ENCODE measurements at places on chromosomes 2 and 18.

GRCh38 chr2:33607905-33608304, 8.8 kb upstream of the FAM98A start:
- no peak for DNase-seq

- no peak for DNase-seq
These were observed 9.2 kb downstream of the OXER1 start for GRCh38 chr2:42754776-42755140.

DNA sequence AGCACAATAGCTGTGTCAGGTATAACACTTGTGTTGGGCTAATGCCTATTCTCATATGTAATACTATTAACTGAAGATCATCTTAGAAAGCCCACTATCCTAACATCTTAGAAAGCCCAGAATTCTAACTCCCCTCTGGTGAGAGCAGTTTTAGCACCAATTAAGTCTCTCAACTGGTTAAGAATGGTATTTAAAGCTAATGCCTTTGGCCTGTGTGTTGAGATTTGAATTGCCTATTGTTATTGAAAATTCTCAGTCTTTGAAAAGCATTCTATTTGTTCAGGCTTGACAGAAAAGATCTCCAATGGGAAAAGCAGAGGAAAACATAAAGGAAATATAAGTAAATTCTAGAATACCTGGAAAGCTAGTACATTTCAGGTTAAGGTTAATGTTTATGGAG, 352.5 kb downstream of the ARHGAP15 start:
- no peak for DNase-seq

- no peak for DNase-seq
These were observed 57.2 kb downstream of the HS6ST1 start for GRCh38 chr2:128261245-128262128.

- no peak for DNase-seq
These were observed 305.8 kb downstream of the STK39 start for GRCh38 chr2:167941604-167942003.

- DNase-seq: no peak
These were observed 100.3 kb downstream of the COL3A1 start for GRCh38 chr2:189074506-189074905.

GRCh38 chr2:212223696-212224095, 314.9 kb downstream of the ERBB4 start:
- no peak for DNase-seq

DNA sequence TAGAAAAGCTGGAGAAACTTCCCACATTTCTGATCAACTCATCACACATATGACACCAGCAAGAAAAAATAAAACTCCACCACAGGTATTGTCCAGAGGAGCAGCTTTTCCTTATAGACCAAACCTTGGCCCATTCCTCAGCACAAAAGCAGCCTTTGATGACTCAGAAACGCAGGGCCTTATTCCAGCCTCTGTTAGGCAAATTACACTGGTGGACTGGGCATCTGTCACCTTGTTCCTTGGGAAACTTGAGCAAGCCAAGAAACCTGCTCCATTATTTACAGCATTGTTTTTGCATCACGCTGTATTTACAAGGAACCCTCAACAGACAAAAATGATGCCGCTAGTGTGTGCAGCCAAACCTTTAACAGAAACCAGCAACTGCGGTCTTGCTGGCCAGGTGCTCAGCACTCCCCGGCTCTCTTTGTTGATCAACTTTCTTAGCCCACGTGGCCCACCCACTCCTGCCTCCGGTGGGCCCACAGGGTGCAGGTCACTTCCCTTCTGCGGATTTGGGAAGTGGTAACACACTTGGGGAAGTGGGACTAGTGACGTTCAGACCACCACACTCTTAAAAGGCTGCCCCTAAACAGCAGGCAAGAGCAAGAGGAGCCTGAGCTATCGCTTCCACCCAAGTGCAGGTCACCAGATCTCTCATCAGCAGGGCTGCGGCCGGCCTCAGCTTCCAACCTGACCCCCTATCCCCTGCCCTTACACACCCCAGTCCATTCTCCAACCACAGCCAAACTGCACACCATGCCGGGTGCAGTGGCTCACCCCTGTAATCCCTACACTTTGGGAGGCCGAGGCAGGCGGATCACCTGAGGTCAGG, 1.5 kb downstream of the AP1S3 start:
- no peak for DNase-seq

DNA sequence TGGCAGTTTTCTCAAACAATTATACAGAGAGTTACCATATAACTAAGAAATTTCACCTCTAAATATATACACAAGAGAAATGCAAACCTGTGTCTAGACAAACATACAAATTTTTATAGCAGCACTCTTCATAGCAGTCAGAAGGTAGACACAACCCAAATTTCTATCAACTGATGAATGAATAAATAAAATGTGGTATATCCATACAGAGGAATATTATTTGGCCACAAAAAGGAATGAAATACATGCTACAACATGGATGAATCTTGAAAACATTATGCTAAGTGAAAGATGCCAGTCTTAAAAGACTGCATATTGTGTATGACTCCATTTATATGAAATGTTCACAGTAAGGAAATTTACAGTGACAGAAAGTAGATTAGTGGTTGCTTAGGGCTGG, 30.6 kb upstream of the KDM3A start:
- no peak for DNase-seq

GRCh38 chr2:45264227-45265225, 255.3 kb upstream of the SIX2 start:
- no peak for DNase-seq

DNA sequence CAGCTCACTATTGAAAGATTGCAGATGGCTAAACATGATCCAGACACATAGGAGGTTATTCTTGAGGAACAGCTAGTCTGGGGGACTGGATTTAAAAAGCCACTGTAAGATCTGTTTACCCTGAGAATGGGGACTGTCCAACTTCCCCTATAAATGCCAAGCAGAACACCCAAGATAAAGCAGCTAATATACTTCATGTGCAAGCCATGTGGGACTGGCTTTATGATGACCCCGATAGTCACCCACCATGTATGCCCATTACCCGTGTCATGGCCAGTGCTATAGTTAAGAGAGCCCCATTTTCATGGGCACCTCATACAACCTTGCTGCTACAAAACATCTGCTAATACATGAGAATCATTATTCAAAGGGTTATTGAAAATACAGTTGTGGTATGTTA, 16.0 kb downstream of the YPEL5 start:
- no peak for DNase-seq

All from stimulated activated CD4-positive, alpha-beta T cell treated with anti-CD3 and anti-CD28 coated beads, Interleukin-2, amount 100 ng/mL, for 48 hours (primary cell).